ENCODE measurements at places on chromosomes 3 and 15.

- DNase-seq, result no peak
Observed at GRCh38 chr3:20022954-20023622, 11.0 kb upstream of the PP2D1 start.

GRCh38 chr3:42690766-42691680, 5.7 kb downstream of the KLHL40 start:
- DNase-seq, result no peak

- no peak for DNase-seq
Observed at GRCh38 chr3:117411971-117412370, 702.4 kb downstream of the TUSC7 start.

DNA sequence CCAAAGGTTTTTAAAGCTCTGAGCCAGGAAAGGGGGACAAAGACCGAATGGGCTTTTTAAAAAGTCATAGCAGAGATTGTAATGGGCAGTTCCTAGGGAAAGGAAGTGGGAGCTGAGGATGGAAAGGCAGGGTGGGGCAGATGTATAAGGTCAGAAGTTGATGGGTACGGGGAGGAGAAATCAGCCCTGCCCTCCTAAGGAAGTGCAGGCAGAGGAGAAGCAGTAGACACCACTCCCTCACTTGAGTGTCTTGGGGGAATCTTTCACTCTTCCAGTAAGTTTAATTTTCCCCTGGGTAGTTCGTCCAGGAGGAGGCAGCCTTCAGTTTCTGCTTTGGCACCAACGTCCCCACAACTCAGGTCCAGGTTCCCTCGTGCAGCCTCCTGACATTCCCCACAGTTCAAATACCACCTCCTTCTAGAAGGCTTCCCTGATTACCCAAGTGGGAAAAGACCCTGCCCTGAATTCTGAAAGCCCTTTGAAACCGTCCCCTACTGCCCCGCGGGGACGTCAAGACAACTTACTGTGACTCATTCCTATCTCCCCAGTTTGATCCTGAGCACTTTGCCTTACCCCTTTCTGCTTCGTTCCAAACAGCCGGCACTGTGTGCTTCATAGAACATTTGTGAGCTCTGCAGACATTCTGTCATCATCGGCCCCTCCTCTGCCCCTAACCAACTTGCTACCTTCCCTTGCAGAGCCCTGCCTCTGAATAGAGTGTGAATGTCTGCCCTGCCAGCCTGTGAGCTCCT, 14.3 kb upstream of the SRP14 start:
- DNase-seq, result no peak

GRCh38 chr3:140285380-140285779, 350.4 kb downstream of the CLSTN2 start:
- DNase-seq, result no peak

DNA sequence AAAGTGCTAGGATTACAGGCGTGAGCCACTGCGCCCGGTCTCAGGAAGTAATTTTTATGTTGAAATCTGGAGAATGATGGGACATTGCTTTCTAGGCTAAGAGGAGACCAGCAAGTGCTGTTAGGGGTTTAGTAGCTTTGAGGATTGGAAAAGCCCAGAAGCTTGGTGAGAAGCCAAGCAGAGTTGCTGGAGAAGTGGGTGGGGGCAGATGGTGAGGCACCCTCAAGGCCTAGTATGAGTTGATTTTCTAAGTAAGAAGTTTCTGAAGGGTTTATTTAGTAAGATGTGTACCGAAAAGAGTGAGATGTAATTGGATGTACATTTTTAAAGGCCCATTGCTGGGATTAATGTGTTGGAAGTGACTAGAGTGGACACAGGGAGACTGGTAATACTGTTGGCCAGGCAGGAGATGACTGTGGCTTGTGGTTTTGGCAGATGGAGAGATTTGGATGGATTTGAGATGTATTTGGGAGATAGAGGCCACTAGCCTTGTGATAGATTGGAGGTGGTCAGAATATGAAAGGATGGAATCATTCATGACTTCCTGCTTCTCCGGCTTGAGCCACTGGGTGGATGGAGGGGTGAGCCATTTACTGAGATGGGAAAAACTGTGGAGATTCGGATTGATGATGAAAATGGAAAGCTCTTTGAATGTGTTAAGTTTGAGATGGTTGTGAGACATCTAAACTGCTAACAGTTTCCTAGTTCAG, 2.3 kb downstream of the LRRC28 start:
- DNase-seq, result no peak
